ENCODE measurements at places on chromosomes 1 and 21.

GRCh38 chr1:189962181-189962580 is 515.5 kb downstream of the BRINP3 start:
- no peak for DNase-seq

- no peak for DNase-seq
Observed at GRCh38 chr1:211332036-211332616, 5.5 kb downstream of the TRAF5 start.

- DNase-seq = no peak
Observed at GRCh38 chr1:30636621-30637020, 86.8 kb downstream of the MATN1 start.

- no peak for DNase-seq
Observed at GRCh38 chr21:35044770-35045541, 4.1 kb downstream of the RUNX1 start.

DNA sequence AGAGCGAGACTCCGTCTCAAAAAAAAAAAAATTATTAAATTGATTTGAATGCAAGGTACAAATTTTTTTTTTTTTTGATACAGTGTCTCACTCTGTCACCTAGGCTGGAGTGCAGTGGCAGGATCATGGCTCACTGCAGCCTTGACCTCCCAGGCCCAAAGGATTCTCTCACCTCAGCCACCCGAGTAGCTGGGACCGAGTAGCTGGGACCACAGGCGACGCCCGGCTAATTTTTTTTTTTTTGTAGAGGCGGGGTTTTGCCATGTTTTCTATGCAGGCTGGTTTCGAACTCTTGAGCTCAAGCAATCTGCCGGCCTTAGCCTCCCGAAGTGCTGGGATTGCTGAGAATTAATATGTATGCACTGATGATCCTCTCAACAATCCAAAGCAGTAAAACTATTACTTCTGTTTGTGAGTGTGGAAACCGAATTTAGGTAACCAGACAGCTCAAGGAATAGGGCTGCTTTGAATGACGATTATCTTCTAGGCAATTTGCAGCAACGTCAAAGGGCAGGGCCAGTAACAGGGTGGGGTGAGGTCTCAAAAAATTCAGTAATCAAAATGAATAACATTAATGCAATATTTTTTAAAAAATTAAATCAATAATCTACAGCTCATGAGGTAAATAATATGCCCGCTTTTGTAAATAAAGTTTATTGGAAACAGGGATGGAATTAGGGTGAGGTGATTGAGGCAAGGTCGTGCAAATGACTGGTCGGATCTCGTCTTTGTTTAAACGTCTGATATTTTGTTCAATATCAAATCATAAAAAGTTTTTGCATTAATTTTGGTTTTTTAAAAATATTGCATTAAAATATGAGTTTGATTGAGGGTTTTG is 1.2 kb downstream of the CLSPN start:
- DNase-seq = no peak

- DNase-seq = peak; percentile 25
Observed at GRCh38 chr1:232599178-232600041, 30.5 kb downstream of the SIPA1L2 start.

DNA sequence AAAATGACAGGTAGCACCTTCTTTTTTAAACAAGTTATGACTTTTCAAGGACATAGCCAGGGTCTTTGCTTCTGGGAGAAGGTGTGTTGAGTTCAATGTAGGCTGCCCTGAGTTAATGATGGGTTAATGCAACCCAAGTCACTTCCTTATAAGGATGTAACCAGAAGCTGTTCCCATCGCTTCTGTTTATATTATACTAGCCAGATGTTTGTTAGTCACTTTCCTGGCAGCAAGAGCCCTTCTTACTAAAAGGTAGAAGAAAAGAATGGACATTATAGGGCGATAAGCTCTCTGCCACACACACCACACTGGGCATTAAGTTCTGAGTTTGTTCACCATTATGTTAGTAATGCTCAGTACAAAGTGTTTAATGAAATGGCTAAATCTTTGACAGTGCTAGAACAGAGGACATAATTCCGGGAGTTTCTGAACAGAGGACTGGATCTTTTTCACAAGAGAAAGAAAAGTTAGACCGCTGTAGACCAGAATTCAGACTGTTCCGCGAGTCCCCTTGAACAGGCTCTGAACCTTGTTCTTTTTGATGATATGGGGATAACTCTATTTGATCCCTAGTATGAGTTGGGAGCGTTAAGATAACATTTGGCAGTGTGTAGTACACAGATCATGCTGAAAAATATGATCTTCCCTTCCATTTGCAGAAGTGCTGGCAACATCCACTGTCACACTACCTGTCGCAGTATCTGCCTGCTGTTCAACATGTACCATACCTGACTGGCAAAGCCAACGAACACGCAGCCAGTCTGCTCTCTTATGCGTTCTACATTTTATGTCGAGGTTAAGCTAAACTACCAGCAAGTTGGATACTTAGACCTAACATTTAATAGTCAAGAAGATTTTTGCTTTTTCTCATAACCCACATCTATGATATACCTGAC is 41.0 kb downstream of the DEGS1 start:
- no peak for DNase-seq

DNA sequence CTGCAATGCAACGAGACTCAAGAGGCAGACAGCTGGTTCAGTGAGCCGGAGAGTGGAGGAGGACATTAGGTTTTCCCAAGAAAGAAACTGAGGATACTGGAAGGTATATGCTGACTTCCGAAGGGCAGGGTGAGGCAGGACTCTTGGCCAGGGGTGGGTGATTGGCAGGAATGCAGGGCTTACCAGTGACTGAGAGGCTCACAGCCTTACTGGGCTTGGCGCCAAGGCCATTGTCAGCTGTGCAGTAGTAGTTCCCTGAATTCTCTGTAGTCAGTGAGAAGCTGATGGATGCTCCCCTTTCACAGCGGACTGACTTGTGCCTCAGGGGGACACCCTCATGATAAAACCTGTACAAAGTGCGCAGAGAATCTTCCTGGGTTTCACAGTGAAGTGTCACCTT is 9.6 kb downstream of the FCRL5 start:
- DNase-seq = peak; percentile 9

DNA sequence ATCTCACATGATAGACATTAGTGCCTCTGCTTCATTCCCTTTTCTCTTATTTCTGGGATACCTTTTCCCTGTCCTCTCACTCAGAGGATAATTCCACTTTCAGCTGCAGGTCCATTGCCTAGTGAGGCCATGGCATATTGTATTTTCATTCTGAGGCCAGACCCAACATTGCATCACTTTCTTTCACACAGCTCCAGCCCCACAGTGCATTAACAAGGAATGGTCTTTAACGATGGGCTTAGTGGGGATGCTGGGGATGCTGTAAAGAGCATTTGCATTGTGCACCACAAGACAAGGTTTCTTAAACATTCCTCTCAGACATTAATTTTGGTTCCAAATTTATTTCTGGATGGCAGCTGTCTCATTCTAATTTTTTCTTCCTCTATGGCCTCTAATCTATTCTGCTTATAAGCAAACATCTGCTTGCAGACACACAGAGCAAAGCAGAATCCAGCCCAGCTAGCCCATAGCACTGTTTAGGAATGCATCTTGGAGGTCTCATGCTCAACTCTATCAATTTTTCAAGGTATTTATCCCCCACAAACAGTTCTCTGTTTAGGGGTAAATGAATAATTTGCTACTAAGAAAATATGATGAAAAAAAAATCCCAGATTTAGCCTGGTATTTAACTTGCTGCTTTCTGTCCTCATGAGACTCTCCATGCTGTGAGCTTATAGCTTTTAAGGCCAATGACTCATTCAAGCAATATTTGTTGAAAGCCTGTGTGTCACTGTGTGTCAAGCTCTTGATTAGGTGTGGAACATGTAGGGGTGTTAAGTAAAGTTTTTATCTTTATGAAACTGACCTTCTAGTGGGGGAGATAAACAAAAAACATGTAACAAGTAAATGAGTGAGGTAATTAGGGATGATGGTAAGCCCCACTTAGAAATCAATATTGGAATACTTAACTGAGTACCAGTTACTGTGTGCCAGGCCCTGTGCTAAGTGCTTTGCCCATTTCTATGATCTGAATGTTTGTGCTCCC is 44.5 kb upstream of the CCDC190 start:
- DNase-seq = no peak

DNA sequence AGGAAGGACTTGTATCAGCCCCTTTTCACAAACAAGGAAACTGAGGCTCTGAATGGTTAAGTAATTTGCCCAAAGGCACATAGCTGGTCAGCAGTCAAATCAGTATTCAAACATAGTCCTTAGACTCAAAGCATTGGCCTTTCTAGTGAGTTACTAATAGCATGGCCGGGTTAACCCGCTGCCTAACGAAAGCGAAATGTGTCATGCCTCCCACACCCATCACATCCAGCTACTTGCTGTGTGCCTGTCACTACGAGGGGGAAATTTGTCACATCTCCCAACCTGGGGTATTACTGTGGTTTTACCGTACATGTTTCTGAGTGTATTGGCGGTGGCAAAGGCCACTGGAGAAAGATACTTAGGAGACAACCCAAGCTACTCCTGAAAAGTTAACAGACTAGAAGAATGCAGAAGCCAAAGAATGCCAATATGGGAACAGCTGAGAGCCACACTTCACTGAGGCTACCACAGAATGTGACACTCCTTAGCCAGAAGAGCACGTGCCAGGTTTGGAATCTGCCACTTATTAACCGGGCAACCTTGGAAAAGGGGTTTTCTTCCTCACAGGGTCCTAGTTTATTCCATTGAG is 363.5 kb downstream of the KCNH1 start:
- no peak for DNase-seq

DNA sequence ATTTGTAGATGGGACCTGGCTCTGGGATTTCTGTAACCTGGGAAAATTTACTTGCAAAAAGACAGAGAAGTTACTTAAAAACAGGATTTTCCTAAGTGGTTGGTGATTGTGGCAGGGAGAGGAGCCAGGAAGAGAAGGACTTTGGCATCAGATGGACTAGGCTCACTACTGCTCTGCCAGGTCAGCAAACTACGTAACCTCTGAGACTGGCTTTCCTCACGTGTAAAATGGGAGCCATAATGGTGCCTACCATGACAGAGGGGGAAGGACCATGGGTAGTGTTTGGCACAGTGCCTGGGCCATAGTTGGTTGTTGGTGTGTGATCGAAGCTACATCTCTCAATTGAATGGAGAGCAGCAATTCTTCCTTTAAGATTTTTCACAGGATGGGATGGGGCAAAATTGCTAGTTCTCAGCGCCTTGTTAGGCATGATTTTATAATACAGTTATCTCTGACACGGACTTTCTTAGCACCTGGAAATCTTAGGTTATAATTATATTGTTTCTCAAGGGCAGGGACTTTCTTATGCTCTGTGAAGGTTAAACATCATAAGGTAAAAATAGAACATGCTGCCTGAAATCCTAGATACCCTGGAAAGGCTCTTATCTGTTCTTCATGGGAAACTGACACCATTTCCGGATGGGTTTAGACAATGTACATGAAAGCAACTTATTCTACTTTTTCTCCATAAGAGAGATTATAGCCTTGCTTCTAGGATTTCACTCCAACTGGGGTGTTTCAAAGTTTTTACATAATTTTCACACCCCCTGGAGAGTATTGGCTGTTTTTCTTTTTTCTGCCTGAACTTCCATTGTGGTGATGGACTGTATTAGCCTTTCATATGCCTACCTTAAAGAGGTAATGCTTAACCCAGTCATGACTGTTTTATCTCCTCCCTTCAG is 10.9 kb downstream of the ROR1 start:
- DNase-seq = no peak

DNA sequence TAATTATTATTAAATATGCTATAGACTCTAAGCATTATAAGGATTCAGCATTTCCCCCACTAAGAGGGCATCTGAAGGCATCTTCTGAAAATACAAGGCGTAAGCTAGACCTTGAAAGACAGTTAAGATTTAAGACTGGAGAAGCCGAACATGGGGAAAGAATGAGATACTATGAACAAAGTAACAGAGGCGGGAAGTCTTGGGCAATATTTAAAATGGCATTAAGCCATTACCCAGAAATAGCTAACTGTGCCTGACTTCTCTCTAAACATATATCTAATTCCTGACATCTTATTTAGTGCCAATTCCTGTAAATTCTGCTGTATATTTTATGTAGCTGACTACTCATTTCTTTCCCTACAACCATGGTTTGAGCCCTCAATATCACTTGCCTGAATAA is 20.9 kb downstream of the DPH5 start:
- no peak for DNase-seq

DNA sequence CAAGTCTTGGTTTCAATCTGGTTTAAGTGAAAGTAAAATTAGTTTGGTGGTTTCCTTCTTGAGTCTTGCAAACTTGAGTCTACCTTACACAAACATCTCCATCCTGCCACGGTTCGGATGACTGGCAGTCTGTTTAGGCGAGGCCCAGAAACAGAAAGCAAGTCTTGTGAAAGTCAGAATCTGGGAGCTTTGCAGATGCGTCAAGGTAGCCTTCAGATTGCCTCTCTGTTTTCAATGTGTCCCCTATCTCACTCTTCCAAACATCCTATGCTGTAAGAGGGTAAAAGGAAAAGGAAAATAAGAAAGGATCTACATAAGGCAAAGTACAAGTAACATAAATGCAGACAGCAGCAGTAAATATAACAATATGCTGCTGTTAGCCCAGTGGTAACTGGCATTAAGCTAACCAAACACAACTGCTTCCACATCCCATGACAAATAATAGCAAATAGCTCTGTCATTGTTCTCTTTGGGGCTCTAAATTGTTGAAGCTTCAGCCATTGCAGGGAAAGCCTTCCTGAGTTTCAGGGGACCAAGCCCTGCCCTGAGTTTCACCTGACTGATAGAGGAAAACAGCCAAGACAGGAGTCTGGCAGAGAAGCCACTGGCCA is 26.2 kb upstream of the C1orf105 start:
- no peak for DNase-seq

- DNase-seq = no peak
Observed at GRCh38 chr1:27785781-27786455, 12.9 kb downstream of the STX12 start.

DNA sequence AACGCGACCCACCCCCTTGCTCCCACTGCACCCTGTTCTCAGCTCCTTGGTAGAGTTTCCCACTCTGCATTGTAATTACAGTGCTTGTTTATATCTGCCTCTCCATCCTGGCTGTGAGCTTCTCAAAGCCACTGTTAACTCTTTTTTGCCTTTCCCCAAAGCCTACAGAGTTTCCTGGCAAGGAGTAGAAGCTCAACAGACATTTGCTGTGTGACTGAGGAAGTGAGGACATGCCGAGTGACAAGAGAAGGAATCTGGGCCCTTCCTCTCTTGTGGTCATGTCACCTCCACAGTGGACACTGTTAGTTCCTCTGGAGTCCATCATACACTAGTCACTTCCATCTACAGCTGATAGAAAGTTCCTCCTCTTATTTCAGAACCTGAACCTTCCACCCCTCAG is 6.1 kb upstream of the IGSF8 start:
- no peak for DNase-seq

GRCh38 chr1:96845464-96845863 is 123.9 kb downstream of the PTBP2 start:
- no peak for DNase-seq

- DNase-seq = no peak
Observed at GRCh38 chr1:35488336-35488735, 68.9 kb downstream of the KIAA0319L start.

DNA sequence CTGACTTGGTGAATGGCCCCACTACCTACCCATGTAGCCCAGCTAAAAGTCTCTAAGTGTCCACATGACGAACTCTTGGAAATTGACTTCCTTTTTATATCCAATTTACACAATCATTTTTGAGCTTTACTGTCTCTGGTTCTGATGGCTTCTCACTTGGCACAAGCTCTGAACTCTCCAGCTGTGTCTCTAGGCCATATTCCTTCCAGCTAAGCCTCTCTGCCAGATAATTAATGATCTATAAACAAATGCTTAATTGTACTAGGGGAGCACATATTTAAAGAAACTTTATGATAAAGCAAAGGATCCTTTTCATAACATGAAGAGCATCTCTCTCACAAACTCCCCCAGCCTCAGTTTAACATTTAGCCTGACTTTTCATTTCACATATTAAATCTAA is 16.3 kb upstream of the BEND5 start:
- no peak for DNase-seq
